ENCODE measurements at places on chromosomes 11 and 22. TPM values are rescaled to one million over a fixed set of nuclear protein-coding genes. Genes with fewer than 3 reads are reported as not detected.

The MS4A7 gene
- total RNA-seq, result 39.8 TPM

The OR5AN1 gene
- total RNA-seq, result not detected

The VWA5A gene
- total RNA-seq, result 60.2 TPM

The C11orf91 gene
- total RNA-seq, result 0.26 TPM

The KCNK4 gene
- not detected for total RNA-seq

The GRIA4 gene
- 0.49 TPM for total RNA-seq

The MTCH2 gene
- 65.7 TPM for total RNA-seq

The ANKK1 gene
- total RNA-seq, result 0.29 TPM

The RIMBP3B gene
- 1.0 TPM for total RNA-seq

The DNAJB7 gene
- total RNA-seq, result not detected

The PIH1D2 gene
- total RNA-seq, result 4.3 TPM

The ABCG4 gene
- 0.17 TPM for total RNA-seq

The PATE2 gene
- total RNA-seq, result not detected

The WNT11 gene
- total RNA-seq, result 1.8 TPM

The COA4 gene
- total RNA-seq, result 76.3 TPM

The POTEH gene
- total RNA-seq, result not detected

The OR52H1 gene
- not detected for total RNA-seq

The SAA4 gene
- 0.40 TPM for total RNA-seq

The TMEM86A gene
- 20.1 TPM for total RNA-seq

The AMBRA1 gene
- 42.1 TPM for total RNA-seq

The CWF19L2 gene
- 12.1 TPM for total RNA-seq

The MRTFA gene
- 44.1 TPM for total RNA-seq

The TUBA8 gene
- 2.1 TPM for total RNA-seq

The EPS8L2 gene
- 228 TPM for total RNA-seq

The DBX1 gene
- total RNA-seq, result not detected

The SNX32 gene
- 1.4 TPM for total RNA-seq

The TCN2 gene
- 186 TPM for total RNA-seq

The SF3A1 gene
- total RNA-seq, result 179 TPM

The CADM1 gene
- total RNA-seq, result 20.3 TPM

The CCDC89 gene
- 2.6 TPM for total RNA-seq

The DHCR7 gene
- total RNA-seq, result 161 TPM

The ZNRD2 gene
- total RNA-seq, result 30.0 TPM

The TBX10 gene
- total RNA-seq, result 0.14 TPM

The C2CD2L gene
- total RNA-seq, result 21.9 TPM
